Peyer's patch (tissue), 4 donors: ENCODE measurements at places on chromosomes 5 and 9. TPM values are rescaled to one million over a fixed set of nuclear protein-coding genes. Genes with fewer than 3 reads are reported as not detected.

COL27A1 gene
- total RNA-seq: 23.1 TPM

GOLM1 gene
- total RNA-seq: 59.7 TPM

PCDHAC1 gene
- total RNA-seq: not detected

FOXD4L5 gene
- not detected for total RNA-seq

- DNase-seq: no peak
These were observed 11.3 kb downstream of the TLR4 start for GRCh38 chr9:117715411-117715989.

GRCh38 chr5:175718401-175719108 lies 60.7 kb downstream of the HRH2 start:
- DNase-seq: peak; percentile 68

GRCh38 chr9:33418090-33418489 lies 15.7 kb upstream of the AQP7 start:
- DNase-seq: peak; percentile 73

DNA sequence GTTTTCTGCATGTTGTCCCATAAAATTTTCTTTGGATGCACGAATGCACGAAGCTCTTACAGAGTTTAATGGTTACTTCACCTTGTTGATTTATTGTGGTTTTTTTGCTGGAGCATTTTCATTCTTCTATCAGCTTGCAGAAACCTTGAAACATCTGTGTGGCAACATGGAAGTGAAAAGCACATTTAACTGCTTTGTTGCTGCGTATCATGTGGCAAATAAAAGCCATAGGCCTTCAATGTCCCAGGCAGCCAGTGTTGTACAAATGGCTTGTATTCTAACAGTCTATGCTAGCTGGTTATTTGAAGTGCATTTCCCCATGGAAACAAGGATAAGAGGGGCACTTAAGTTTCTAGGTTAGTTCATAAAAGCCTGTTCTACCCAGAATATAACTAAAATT lies 42.5 kb upstream of the RASGRF2 start:
- DNase-seq: no peak

- DNase-seq: no peak
These were observed 121.4 kb downstream of the FER start for GRCh38 chr5:108869066-108869465.

DNA sequence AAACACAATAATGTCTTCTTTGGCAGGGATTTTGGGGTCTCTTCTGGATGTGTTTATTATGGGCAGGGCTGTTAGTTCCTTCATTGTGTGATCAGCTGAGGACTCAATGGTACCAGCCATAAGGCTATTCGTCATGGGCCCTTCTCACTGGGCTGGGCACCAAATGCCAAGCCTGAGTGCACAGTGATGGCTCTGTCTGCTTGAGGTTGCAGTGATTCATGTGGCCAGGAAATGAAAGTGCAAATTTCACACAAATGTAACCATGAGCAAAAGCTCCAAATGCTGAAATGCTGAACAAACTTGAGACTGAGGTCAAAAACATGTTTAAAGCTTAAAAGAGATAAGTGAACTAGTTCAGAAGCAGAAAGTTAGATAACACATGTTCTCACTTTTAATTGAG lies 191.0 kb downstream of the TARS1 start:
- DNase-seq: no peak

GRCh38 chr5:79893485-79893884 lies 97.6 kb downstream of the MTX3 start:
- DNase-seq: no peak

DNA sequence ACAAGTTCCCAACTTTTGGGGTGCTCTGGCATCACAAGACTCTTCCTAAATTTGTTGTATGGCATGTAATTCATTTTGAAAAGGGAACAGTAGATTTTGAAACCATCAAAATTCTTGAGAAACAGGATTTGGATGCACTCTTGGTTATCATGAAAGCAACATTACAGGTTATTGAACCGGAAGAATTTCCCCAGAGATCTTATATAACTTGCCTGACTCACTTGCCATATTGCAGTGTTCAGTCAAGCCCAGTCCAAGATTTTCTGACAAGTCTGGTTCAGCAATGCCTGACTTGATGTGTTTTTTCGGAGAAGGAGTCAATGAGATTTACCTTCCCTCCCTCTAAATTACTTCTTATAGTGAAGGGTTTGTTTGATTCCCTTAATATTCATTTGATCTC lies 32.0 kb downstream of the SMIM15 start:
- no peak for DNase-seq

GRCh38 chr5:172113036-172113435 lies 75.0 kb downstream of the STK10 start:
- DNase-seq: peak; percentile 86

GRCh38 chr9:126581893-126582292 lies 31.8 kb upstream of the LMX1B start:
- DNase-seq: no peak

DNA sequence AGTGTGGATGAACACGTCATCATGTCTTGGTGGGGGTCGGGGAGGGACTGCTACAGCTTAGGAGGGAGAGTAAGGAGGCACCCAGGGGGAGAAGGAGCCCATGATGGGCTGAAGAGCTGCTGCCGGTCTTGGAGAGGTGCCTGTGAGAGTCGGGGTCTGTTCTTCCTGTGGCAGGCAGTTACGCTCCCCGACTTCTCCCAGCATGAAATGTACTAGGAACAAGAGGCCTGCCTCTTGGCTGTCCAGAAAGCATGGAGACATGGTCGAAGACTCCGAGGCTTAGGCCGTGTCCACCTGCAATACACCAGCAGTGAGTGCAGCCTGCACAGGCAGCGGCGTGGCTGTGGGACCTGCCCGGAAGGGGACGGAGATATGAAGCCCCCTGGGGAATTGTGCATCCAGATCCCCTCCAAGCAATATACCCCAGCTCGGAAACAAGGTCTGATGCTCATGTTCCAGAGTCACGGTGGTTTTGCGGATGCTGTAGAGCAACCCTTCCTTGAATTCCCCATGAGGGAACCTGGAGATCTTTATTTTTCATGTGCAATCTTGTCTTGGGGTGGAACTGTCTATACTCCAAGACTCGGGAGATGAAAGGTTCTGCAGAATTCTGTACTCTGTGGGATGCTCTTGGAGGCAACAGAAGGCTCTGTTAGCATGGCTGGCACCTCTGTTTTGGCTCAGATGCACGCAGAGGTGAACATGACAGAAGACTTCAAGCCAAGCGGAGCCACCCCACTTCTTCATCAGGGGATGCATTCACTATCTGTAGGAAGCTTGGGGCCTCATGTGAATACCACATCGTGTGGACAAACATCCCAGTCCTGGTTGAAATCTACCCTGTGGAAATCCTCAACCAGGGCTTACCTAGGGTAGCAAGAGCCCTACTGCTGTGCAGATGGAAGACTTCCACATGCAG lies 374.9 kb upstream of the IRX4 start:
- DNase-seq: no peak

DNA sequence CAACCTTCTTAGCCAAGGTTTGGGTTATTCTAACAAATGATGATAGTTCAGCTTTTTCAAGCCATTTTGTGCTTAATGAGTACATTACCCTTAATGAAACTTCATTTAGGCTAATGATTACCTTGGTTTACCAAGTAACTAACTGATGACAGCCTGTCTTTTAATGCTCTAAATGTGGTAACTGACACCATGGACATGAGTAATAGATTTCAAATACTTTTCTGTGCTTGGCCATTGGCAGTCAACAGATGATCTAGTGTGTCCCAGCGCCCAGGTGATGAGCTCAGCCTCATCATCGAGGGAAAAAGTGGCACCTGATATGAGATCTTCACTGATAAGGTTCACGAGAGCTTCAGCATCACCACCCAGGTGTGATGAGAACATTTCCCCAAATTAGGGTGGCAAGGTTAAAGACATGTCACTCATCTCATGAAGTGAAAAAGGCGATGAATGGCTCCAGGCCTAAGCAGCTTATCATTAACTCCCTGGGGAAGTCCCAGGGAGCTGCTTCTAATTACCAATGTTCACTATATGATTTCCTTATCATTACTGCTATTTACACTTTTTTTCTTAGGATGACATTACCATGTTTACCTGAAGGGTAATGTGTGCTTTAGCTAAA lies 296.0 kb downstream of the SPOCK1 start:
- DNase-seq: no peak

- DNase-seq: peak; percentile 68
These were observed 34.6 kb downstream of the SPARC start for GRCh38 chr5:151651997-151652645.

DNA sequence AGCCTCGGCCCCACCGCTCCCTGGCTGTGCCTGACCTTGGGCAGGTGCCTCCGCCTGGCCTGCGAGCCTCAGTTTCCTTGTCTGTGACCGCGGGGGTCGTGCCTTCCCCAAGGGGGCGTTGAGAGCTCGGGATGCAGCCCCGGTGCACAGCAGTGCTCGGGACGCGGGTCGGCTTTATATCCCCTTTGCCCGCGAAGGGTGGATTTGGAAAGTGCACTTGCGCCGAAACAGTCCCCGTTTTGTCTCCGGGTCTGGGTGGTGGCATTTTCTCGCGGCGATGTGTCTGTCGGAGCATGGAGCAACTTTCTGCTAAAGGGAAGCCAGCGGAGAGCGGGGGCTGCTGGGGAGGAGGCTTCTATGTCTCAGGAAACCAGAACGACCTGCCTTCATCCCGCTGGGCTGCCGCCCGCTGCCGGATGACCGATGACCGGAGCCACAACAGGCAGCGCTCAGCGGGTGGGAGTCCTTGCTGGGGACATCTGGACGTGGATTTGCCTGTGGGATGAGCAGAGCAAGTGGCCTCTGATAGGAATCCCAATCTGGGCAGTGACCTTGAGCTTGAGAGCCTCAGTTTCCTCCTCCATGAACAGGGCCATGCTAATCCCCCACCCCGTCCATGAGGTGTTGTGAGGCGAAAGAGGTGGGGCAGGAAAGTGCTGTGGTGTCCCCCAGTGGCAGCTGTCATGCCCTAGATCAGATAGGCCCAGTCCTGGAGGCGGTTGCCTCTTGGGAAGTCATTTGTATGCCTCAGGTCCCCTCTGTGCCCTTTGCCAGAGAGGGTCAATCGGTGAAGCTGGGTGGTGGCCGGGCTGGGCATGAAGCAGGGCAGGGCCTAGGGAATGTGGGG lies 651 bp downstream of the HRH2 start:
- DNase-seq: no peak

GRCh38 chr5:88507261-88507660 lies 238.6 kb upstream of the TMEM161B start:
- no peak for DNase-seq
